ENCODE measurements at places on chromosomes 3 and 15.
A peak's percentile ranks its signal among the peaks of the same experiment; 100 is the strongest.

GRCh38 chr3:178537122-178537705 is 978 bp downstream of the KCNMB2 start:
- no peak for DNase-seq

- DNase-seq = no peak
Observed at GRCh38 chr15:73388256-73388781, 19.6 kb upstream of the HCN4 start.

- DNase-seq = no peak
Observed at GRCh38 chr3:197218210-197218609, 80.2 kb downstream of the DLG1 start.

DNA sequence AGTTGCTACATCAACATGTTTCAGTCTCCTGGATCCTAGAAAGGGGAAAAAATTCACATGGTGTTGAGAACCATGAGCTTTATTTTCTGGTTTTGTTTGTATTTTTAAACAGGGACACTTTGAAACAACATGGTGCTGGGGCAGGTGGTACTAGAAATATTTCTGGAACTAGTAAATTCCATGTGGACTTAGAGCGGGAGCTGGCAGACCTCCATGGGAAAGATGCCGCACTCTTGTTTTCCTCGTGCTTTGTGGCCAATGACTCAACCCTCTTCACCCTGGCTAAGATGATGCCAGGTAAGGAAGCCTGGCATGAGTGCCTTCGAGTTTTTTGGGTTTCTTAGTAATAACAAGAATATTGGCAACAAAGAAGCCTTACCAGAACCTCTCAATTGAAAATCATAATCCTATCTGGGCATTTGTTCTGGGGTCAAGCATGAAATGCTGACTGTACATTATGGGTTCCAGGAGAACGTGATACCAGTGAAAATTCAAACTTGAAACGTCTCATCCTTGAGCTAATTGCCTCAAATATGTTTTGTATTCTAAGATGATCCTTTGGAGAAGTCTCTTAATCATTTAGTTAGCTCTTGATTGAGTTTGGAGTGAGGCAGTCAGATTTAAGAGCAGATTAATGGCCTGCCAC is 7.9 kb downstream of the ALAS1 start:
- no peak for DNase-seq

DNA sequence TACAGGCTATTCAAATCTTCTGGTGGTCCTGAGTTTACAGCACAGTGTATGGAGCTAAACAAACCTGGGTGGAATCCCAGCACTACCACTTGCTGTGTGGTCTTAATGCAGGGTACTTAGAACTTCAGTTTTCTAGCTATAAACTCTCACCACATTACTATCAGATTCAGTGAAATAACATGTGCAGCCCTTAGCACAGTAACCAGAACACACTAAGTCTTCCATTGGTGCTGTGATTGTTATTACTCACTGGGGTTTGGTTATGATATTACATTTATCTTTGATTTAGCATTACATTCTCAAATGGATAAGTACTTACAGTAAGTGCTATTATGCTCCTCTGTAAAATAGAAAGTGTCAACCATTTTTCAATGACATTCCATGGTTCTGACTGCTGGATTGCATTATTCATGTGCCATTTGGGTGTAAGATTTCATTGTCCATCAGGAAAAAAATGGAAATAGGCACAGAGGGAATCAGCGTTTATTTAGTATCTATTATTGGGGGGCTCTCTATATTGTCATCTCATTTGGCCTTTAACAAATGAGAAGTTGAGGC is 81.9 kb downstream of the PDE8A start:
- DNase-seq = no peak

DNA sequence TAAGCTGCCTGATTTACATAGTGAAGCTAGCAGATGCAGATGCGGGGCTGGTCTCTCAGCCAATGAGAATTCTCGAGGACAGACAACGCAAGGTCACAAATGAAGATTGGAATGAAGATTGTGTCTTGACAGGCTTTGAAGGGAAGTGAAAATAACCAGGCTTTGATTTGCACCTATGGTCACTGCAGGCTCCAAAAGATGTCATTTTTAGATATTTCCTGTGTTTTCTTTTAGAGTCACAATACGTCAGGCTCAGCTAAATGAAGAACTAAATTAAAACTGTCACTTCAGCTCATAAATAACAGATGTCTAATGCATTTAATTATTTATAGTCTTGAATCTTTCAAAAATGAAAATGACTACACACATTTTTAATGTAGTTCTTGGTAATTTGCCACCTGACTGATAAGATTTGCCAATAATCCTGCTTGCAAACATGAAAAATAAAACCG is 99.5 kb downstream of the SQOR start:
- no peak for DNase-seq

GRCh38 chr3:9255976-9256375 is 6.5 kb upstream of the SRGAP3 start:
- DNase-seq = no peak

- no peak for DNase-seq
Observed at GRCh38 chr15:89368566-89369223, 34.1 kb upstream of the POLG start.

- no peak for DNase-seq
Observed at GRCh38 chr3:39766433-39766832, 43.0 kb upstream of the MYRIP start.

DNA sequence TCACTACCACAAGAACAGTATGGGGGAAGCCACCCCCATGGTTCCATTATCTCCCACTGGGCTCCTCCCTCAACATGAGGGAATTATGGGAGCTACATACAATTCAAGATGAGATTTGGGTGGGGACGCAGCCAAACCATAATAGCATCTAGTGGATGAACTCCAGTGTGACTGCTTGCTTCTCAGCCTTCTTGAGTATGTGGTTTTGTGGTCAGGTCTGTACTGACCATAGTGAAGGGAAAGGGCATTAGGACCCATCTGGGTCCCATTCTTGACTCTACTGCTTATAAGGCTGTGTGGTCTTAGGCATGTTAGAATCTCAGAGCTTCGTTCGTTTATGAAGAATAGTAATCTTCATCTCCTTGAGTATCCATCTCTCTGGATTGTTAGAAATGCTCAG is 81.4 kb downstream of the CGNL1 start:
- DNase-seq = no peak

DNA sequence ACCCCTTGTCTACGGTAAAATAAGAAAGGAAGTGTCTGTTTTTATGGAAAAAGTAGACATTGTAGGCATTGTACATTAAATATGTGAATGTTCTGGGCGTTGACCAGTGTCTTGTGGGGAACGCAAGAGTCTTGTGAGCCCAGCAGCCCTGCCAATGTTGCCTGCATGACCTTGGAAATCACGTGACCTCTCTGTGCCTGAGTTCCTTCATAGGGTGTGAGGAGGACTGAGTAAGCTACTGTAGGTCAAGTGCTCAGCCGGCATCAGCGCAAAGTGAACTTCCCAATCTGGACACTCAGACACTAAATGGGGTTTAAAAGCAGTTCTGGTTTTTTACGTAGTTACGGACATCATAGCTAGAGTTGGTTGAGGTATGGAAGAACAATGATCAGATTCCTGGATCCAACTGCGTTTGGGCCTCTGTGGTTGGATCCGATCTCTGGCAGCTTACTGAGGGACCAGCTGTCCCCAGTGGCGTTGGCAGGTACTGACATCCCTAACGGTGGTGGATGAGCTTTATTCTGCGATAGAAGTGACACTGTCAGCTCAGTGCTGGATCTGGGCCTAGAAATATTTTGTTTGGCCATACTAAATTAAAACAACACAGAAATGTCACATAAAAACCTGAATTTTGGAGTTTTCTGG is 63.8 kb downstream of the SPSB4 start:
- peak; percentile 64 for DNase-seq

GRCh38 chr3:16759227-16759903 is 125.4 kb upstream of the PLCL2 start:
- DNase-seq = no peak

GRCh38 chr3:134054881-134055280 is 25.2 kb upstream of the SLCO2A1 start:
- DNase-seq = no peak

GRCh38 chr15:61051569-61052031 is 177.5 kb downstream of the RORA start:
- peak; percentile 20 for DNase-seq

DNA sequence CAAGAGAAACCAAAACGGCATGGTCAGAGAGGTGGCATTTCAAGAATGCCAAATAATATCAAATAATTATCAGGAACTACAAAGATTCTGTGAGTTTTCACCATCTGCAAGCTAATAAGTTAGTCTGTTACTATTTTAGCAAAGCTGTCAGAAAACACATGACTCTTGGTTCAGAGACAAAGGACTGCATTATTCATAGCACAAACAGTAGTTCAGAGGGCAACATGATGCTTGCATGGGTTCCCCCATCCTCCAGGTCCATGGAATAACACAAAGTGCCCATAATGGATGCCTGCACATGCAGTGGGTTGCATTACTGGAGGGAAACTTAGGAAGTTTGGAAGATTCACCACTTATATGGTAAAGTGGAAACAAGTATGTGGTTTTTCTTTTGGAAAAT is 228.8 kb upstream of the ALCAM start:
- DNase-seq = no peak

DNA sequence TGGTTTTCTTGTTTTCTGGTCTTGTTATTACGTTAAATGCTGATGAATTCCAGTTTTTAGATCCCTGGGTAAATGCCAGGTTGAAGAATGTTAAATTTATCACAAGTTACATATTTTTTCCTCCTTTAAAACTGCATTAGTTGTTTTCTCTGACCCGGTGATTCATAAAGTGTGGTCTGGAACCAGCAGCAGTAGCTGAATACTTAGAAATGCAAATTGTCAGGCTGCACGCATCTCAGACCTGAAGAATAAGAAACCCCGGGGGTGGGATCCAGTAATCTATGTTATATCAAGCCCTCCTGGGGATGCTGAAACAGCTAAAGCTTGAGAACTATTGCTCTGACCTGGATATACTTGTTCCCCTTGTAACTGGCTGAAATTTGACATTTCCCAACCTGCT is 69.1 kb downstream of the PEX5L start:
- DNase-seq = no peak

DNA sequence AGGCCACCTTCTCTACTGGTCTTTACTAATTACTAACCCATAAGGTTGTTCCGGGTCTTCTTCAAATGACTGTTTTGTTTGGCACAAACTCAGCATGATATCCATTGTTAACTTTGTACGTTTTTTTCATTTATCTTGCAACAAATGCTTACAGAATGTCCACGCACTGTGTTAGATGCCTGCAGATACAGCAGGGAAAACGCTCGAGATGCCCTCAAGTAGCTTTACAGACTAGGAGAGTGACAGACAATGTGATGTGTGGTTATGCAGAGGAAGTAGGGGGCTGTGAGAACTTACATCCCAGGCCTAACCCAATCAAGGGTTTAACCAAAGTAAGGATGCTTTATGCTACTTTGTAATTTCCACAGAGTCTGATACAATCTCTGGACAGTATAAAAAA is 949 bp upstream of the RFC4 start:
- DNase-seq = no peak

DNA sequence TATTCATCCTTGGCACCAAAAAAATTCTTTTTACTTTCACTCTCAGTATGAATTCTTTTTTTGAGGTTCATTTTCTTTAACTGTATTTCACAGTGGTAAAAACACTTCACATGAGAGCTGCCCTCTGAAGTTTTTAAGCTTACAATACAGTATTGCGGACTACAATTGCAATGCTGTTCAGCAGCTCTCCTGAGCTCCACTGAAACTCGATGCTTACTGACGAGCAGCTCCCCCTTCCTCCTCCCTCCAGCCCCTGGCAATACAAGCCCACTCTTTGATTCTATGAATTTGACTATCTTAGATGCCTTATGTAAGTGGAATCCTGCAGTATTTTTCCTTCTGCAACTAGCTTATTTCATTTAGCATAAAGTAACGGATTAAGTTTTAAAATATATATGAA is 183.4 kb downstream of the ADAMTS17 start:
- no peak for DNase-seq

DNA sequence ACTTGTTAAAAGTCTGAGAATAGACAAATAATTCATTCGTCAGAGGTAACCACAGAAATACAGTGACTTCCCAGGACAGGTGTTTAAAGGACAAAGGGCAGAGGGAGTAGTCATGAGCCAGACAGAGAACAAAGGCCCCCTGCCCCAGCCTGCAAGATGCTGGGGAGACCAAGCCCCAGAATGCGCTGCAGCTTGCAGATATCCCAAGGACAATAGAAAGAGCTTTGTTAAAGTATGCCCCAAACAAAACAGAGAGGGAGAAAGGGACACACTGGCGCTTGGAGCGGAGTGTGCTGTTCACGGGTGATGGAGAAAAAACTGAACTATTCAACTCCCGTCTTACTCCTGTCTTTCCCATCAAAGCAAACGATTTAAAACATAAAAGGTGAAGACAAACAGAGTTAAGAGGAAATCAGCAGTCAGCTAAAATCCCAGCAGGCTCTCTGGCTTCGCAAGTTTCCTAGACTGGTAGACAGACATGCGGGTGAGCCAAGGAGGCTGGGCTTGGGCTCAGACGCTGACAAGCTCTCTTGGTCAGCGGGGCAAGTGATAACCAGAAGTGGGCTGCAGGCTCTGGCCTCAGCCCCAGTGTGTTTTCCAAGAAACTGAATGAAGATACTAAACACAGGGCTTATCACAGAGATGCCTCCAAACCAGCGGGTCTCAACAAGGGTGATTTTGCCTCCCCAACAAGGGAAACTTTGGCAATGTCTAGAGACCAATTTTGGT is 130.1 kb downstream of the UACA start:
- DNase-seq = no peak

DNA sequence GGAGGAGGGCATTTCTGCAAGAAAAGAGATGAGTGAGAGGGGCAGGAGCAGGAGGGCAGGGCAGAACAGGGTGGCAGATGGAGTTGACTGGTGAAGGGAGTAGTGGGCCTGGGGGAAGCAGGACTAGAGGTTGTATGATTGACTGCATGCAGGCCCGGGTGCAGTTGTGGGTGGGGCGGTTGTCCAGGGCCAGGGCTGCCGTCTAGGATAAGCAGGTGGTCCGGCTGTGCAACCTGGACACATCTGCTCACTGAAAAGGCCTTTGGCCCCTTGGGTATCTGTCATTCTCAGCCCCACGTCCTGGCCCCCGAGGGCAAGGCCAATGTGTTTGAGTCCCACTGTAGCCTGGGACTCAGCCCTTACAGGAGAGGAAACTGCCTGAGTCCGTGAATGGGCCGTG is 25.4 kb downstream of the ALS2CL start:
- DNase-seq = no peak

DNA sequence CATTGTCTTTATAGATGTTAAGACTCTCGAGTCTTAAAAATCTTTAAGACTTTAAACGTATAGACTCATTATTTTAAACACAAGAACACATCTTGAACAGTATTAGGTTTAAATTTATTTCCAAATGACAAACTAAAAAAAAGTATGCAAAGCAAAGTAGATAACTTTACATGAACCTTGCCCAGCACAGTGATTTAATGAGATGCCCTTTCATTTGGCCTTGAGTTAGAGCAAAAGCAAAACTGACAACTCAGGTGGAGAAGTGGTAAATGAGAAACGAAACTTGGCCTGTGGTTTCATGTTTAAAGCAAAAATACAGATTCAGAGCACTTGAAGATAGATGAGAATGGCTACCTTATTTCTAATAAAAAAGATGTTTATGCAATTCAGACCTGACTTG is 8.6 kb downstream of the GPR15 start:
- DNase-seq = no peak

- DNase-seq = no peak
Observed at GRCh38 chr3:172314591-172315160, 133.6 kb downstream of the GHSR start.
